ENCODE measurements at places on chromosomes 7 and 10.

DNA sequence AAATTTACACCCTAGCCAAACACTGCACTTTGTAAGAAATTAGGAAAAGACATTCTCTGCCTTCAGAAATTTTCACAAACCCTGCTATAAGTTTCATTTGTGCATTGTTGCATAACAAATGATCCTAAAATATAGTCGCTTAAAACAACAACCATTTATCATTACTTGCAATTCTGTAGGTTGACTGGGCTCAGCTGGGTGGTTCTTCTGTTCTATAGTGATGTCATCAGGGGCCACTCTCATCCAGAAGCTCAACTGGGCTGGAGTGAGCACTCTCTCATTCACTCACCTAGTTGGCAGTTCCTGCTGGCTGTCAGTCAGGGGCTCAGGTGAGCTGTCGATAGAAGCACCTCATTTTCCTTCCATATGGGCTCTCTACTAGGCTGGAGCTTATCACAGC is 20.7 kb upstream of the FGFR2 start:
- no peak for DNase-seq

- no peak for DNase-seq
Measured at GRCh38 chr10:1451362-1451888, 285.9 kb downstream of the ADARB2 start.

- DNase-seq, result no peak
Measured at GRCh38 chr7:74428023-74428422, 25.7 kb upstream of the GTF2IRD1 start.

DNA sequence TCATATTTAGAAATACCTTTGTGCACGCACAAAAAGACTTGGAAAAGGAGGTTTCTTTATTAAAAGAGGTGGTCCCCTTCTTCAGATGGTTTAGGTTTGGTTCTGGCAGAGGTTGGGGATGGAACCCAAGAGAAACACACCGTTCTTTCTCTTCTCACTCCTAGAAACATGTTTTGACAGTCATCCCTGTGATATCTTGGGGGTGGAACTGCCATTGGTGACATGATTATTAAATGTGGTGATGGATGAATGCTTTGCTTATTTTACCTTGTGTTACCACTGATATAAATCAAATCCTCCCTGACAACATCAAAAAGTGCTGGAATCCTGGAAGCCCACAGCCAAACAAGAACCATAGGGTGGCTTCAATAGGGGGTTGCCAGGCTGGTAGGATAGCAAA is 146.5 kb downstream of the CCDC3 start:
- no peak for DNase-seq

DNA sequence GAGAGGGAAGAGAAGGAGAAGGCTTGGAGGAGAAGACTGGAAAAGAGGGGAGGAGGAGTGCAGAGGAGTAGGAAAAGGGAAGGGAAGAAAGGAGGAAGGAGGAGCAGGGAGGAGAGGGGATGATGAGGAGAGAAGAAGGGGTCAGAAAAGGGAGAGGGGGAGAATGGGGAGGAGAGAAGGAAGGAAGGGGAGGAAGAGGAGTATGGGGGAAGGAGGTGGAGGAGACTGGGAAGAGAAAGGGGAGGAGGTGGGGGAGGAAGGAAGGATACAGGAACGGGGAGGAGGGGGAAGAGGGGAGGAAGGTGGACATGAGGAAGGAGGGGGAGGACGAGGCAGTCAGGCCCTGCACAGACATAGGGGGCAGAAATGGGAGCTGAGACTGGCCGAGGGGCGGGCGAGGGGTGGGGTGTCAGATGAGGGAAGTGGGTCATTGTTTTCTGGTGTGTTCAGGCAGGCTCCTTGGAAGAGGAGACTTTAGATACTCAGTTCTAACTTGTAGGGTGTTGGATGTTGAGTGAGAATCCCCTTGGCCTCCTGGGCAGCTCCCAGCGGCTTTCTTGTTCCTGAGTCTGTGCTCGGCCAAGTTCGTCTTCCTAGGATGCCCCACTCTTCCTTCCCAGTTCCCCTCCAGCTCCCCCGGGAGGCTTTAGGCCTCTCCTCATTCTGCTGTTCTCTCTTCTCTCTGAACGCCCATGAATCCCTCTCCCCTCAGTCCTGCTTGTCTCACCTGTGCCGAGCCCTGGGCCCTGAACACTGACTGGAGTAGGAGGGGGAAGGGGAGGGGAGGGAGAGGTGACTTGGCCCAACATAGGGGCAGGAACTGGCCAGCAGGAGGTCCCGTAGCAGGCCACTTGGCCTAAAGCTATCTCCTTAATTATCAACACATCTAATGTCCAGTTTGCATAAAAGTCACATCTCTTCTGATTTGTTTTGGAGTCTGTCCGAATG is 12.8 kb upstream of the CRHR2 start:
- no peak for DNase-seq

GRCh38 chr10:34523017-34523767 is 291.9 kb downstream of the PARD3 start:
- DNase-seq, result no peak

DNA sequence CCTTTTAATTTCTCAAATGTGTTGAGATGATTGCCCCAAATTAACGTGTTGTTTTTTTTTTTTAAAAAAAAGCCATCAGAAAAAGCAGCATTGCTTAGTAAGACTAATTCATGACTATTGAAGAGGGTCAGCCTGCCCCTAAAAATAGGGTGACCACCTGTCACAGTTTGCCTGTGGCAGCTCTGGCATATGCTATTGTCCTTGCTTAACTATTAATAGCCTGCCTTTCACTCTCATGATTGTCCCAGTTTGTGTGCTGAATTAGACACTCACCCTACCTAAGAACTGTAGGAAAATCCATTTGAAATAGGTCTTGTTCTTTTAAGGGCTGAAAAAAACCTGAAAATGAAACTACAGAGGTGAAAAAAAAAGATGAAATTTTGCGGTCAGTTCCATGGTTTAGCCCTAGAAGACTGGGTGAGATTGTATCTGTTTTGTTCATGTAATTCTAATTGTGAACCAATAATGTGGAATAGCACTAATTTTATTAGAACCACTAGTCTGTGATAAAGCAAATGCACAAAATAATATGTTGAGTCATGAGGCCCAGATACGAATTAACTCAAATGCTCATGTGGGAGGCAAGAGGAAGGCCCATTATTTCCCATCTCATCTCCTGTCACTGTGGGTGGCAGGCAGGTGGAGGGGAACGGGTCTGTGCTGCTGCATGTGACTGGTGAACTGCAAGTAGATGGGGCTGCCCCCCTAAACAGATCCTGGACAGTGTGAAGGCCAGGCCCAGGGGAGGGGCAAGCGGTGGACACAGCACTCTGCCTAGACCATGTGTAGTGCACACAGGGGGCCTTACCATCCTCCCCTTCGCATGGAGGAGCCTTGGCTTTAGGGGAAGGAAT is 265.4 kb upstream of the NFE2L3 start:
- DNase-seq, result no peak

- no peak for DNase-seq
Measured at GRCh38 chr10:103618575-103619423, 125.3 kb downstream of the NEURL1 start.

GRCh38 chr10:125451319-125451718 is 231.6 kb downstream of the TEX36 start:
- no peak for DNase-seq

DNA sequence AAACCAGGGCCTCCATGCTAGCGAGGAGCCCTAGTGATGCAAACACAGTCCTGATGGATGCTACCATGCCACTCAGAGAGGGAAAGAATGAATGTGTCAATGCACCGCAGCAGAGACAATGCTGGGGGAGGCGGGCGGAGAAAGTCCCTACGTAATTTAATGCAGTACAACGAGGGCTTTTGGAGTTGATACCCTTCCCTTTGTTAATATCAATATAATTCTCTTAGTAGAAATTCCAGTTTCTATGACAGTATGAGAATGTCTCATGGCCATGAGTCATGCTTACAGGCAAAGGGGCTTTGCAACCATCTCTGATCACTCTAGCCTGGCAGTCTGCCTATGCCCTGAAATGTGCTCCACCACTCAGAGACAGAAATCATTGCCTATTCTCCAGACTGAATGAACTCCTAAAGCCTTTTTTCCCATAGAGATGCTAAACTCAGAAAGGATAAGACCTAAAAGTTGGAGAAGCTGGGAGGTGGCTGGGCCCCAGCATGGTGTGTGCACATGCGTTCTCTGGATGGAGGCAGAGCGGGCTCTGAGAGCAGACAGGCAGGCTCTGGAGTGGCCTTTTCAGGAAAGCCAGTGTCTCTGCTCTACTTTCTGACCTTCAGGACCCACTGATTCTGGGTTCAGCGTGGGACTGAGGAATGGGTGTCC is 20.3 kb upstream of the GIMAP2 start:
- DNase-seq, result peak; percentile 34

DNA sequence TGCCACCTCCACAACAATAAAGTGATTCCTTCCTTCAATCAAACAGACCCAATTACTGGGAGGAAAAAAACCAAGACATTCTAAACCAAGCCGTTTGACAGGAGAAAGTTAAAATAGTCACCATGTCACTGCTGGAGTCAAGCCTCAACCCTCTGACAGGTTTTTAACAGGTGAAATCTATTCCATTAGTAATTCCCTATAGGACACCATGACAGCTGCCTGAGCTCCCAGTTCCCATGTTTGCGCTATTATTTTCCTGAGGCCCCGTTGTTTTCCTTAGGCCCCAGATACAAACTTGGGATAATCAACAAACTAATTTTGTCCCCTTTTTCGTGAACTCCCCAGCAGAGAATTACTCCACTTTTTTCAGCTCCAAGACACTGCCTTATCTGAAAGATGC is 113.9 kb downstream of the ARL5B start:
- DNase-seq, result no peak

DNA sequence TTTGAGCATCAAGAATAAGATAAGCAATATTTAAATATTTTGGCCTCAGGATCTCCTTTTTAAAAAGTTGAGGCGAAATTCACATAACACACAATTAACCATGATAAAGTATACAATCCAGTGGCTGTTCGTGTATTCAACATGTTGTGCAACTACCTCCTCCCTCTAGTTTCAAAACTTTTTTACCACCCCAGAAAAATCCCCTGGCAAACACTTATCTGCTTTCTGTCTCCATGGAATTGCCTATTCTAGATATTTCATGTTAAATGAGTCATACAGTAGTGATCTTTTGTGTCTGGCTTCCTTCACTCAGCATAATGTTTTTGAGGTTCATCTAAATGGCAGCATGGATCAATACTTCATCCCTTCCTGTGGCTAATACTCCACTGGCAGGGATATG is 31.8 kb upstream of the IL15RA start:
- DNase-seq, result no peak

All from T-cell (primary cell).